NCI-H1105 (cell line): ENCODE measurements at places on chromosomes 2 and 18.

DNA sequence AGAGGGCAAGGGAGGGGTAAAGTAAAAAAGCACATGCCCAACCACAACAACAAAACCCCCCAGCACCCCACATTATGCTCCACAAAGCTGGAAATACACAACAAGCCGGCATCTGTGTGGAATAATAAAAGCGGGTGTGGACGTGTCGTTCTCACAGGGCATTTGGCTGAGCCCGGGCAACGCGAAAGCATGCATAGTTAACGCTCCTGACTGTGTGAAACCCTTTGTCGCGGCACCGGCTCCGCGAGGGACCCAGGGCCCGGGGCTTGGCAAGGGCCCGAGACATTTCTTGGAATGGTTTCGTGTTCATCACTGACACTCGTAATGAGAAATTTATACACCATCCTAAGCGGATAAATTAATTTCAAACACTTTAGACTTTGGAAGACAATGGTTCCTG lies 165.6 kb downstream of the INHBB start:
- DNase-seq: no peak

DNA sequence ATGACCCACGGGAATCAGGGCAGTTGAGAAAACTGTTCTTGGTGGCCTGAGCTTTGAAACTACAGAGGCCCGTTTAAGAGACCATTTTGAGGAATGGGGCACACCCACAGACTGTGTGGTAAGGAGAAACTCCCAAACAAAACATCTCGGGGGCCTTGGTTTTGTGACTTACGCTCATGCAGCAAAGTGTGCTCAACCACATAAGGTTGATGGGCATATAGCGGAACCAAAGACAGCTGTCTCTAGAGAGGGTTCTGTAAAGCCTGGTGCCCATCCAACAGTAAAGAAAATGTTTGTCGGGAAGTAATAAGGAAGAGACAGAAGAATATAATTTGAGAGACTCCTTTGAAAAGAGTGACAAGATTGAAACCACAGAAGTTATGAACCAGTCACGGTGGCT lies 5.4 kb downstream of the MRO start:
- DNase-seq: no peak

DNA sequence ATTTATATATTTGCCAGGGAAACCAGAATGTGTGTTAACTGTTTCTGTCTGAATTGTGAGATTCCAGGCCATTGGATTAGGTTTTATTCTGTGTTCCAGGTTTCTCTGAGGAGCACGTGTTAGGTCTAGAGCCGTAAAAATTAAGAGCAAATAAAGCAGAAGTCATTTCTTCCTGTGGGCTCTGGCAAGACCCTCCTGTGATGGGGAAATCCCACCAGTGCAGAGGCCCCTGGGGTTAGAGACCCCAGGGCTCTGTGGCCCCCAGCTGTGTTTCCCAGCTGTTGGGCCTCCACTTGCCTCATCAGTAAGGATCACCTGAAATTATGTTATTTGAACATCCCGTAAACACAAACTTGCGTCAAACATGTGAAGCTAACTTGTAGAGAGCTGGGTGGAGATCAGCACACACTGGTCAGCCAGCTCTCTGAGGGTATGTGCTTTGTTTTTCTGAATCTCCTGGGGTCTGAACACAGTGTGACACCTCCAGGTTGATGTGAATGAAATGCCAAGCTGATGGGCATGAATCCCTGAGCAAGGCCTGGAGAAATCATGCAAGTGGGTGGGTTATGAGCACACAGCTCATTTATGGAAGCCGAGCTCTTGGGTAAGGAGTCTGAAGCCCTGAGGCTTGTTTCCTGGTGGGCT lies 50.3 kb downstream of the HK2 start:
- DNase-seq: no peak

DNA sequence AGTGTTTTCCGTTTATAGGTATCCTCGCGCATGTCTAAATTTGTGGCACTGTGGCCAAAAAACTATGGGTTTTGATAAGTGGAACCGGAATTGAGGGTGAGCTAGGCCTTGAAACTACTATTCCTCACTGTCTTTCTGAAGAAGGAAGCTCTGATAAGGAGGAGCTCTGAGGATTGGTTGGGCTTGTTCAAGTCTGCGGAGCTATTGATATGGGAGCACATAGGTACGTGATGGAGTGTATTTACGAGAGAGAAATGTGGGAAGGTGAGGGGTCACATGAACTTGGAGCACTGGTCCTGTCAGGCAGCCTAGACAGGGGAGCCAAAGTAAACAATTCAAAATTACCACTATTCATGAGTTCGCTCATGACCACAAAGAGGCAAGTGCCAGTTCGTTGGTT lies 131.4 kb downstream of the BABAM2 start:
- no peak for DNase-seq

DNA sequence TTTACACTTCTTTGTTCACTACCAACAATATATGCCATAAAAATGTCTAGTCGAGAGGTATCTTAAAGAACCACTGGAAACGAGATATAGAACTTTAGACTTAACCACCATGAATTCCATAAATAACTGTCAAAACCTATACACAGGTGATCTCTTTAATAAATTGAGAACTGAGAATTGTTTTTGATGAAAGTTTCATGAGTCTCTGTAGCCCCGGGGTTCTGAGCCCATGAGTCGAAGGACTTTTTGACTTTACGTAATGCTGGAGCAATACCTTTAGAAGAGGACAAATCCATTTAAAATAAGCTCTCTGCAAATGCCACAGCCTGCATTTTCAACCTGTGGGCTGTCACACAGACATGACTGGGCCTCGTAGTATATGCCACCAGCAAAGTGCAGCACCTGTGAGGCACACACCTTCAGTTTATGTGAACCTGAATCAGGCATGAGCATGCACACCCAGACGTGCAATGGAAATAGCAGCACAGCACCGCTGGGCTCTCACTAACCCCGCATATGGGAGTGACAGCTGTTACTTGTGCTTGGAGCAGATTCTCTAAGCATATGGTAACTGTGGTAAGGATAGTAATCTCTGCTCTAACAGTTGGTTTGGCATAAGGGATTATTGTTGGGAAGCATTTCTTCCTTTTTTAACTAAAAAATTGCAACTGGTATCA lies 383.2 kb downstream of the SOCS6 start:
- no peak for DNase-seq

GRCh38 chr2:61887717-61888266 lies 664 bp downstream of the CCT4 start:
- no peak for DNase-seq

DNA sequence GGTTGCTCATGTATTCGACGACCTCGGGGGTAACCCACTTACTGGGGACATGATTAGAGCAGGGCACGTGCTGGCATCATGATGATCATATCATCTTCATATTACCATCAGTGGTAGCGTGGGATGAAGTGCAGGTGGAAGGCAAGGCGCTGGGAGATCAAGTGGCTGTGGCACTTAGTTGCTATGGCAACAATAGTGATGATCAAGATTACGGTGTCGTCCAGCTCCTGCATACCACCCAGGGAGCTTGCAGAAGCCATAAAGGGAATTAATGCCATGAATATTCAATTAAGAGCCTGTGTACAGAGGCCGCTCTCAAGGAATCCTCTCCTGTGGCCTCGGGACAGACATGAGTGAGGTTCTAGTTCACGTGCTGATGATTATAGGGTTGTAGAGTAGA lies 237.2 kb upstream of the COPS8 start:
- peak; percentile 17 for DNase-seq

DNA sequence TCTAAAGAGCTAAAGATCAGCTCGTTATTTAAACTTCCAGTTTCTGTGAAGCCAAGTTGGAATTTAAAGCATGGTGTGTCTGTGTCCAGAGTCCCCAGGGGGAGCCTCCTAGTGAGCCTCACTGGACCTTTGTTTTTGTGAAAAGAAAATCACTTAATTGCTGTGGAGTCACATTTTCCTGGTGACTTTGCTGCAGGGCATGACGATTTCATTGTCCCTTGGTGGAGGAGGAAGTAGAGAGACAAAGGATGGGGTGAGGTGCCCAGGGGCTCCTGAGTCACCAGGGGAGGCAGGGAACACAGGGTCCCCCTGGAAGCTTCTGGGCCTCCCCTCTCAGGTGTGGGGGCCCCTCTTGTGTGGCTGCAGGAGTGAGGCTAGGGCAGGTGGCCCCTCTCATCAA lies 19.7 kb downstream of the ATP6V1C2 start:
- DNase-seq: no peak

GRCh38 chr2:41194230-41194629 lies 742.3 kb upstream of the SLC8A1 start:
- DNase-seq: no peak

- DNase-seq: no peak
Measured at GRCh38 chr2:98467082-98467536, 22.5 kb downstream of the INPP4A start.

DNA sequence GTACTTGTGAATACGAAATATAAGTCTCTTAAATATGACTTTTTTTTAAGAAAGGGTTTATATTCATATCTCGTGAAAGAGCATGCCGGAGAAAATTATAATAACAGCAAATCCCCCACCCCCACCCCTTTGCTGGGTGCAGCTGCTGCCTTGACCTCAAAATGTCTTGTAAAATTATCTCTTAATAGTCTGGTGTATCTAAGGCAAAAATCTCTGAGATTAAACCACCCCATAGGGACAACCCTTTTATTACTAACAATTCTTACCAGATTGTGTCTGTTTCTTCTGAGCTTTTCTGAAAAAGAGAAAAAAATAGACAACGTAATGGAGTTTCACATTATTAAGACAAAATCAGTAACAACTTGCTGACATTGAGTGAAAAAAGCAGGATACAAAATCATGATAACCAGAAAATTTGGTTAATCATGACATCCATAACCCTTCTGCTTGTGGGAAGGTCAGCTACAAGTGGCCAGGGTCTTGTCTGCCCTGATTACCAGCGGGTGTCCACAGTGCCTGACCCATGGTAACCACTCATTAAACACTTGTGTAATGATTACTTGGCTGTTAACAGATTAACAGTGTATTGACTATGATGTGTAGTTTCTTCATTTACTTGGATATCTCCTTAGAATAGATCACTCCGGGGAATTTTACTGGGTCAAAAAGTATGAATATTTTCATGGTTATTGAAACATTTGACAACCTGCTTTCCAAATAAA lies 1.5 kb downstream of the STRADB start:
- no peak for DNase-seq

- no peak for DNase-seq
Measured at GRCh38 chr2:179857236-179857635, 4.2 kb downstream of the ZNF385B start.

DNA sequence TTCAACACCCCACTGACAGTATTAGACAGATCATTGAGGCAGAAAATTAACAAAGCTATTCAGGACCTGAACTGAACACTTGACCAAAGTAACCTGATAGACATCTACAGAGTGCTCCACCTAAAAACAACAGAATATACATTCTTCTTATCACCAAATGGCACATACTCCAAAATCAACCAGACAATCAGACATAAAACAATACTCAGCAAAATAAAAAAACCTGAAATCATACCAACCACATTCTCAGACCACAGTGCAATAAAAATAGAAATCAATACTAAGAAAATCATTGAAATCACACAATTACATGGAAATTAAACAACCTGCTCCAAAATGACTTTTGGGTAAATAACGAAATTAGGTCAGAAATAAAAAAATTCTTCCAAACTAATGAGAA lies 15.8 kb downstream of the PFN4 start:
- no peak for DNase-seq

GRCh38 chr2:21837168-21837960 lies 713.6 kb downstream of the TDRD15 start:
- no peak for DNase-seq

DNA sequence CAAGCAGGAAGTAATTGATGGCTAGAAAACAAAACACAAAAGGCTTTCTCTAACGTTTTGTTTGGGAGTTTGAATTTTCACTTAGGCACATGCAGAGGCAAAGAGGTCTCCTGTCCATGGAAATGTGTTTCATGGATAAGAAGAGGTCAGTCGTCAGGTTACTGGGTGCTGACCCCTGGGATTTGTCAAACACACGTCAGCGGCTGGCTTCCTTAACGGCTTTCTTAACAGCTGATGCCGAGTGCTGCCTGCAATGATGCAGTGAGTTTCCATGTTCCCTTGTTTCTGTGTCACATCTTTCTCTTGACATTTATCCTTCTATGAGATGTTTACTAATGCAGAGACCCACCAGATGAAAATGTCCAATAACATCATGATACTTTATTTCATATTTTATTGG lies 31.7 kb downstream of the GPR39 start:
- DNase-seq: no peak

- no peak for DNase-seq
Measured at GRCh38 chr2:155525199-155525598, 807.3 kb downstream of the NR4A2 start.

DNA sequence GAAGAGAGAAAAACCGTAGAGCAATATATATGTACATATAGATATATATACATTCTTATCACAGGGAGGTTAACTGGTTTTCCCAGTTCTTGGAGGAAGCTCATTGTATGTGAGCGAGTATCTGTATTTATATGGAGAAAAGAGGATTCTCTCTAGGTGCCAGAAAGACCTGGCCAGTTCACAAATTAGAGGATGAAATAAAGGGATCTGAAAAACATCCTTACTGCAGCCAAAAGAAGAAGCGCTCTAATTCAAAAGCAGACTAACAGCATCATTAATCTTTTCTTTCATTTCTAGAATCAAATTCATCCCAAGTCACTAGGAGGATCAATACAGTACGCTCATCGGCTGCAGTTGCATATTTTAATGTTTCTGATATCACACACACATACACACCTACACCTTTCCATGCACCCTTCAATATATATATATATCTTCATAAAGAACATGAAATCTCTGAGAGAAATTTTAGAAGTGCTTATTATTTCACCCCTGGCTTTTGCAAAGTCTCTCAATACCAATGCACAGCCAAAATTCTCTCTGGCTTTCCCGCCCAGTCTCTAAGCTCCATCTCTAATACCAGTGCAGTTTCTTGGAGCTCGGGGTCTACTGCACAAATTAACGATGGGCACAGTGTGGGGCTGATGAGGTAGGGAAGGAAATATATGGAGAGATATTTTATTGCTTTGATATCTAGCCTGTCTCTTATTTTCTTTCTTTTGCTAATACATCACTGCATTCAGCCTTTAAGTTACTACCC lies 731 bp downstream of the NRXN1 start:
- DNase-seq: no peak

DNA sequence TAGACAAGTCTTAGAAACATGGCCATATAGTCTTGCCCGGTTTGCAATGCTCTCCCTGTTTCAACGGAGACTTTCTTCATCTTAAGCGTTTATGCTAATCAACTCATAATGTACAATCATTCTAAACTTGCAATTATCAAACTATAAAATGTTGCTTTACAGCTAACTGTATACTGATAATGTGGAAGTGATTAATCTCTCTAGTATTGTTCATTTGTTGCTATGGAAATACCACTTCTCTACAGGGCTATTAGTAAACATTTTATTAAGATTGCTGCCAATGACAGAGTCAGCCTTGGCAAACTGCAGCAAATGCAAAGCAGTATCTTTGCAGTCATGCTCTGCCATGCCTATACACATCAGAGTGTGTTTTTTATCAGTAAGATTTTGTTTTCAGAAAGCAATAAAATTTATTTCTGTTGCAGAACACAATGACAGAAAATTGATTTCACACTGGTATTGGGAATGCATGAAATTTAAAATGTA lies 1201.8 kb upstream of the CDH2 start:
- no peak for DNase-seq

DNA sequence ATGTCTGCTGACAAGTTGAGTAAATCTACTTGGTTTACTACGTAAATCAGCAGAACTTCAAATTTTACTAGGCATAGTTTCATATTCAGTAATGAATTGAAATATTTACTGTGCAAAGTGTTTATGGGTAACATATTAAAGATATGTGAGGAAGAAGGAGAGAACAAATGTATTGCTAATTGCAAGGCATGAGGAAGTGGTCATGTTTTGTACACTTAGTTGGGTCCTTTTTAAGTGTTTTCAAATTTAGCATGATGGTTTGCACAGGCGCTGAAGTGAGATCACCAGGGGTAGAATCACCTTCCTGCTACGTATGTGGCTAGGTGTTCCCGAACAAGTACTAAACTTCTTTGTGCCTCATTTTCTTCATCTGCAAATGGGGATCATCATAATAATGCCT lies 1534.4 kb downstream of the LRP1B start:
- DNase-seq: no peak
